ENCODE measurements at places on chromosomes 12 and 14.

DNA sequence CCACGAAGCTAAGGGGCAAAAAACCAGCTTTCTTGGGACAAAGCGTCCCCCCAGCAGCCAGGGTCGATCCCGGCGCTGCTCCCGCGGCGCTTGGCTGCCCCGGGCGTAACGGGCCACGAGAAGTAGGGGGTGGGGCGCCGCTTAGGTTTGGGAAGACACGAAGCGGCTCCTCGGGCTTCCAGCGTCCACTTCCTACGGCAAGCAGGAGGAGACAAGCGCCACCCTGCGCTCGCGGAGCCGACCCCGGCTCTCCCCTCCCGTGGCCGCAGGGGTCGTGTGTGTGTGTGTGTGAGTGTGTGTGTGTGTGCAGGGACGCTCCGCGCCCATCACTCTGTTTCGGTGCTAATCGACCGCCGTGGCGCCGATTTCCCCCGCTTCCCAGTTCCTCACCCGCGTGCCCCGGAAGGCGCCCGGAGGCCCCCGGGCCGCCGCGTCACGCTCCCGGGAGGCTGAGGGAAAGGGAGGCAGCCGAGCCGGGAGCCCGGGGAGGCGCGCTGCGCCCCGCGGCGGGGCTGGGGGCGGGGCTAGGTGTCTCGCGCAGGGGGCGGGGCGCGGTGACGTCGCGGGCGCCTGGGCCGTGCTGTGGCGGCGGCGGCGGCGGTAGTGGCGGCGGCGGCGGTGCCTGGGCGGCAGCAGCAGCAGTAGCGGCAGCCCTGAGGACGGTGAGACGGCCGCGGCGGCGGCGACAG lies at the start of gene ERC1:
Gene ERC1, plus strand, starts transcription at position 563 of the 689 bp plus-strand sequence. CDS start 36,681 bp downstream, outside the sequence.
- DNase-seq: peak; percentile 88

DNA sequence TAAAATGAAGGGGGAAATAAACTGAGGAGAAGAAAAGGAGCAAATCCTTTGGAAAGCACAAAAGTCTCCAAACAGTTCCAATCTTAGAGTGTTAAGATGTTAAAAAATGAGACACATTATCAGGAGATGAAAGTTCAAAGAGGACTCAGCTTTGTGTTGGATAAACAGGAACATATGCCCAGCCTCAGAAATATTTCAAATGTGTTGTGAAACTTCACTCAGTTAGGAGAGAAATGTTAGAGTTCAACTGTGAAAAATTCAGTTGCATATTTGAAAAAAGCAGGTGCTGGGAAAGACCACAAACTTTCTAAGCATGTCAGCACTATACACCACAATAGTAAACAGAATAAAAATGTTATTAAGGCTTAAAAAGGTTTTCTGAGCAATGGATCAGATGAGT lies 136.8 kb upstream of the PRKD1 start:
- DNase-seq: no peak

DNA sequence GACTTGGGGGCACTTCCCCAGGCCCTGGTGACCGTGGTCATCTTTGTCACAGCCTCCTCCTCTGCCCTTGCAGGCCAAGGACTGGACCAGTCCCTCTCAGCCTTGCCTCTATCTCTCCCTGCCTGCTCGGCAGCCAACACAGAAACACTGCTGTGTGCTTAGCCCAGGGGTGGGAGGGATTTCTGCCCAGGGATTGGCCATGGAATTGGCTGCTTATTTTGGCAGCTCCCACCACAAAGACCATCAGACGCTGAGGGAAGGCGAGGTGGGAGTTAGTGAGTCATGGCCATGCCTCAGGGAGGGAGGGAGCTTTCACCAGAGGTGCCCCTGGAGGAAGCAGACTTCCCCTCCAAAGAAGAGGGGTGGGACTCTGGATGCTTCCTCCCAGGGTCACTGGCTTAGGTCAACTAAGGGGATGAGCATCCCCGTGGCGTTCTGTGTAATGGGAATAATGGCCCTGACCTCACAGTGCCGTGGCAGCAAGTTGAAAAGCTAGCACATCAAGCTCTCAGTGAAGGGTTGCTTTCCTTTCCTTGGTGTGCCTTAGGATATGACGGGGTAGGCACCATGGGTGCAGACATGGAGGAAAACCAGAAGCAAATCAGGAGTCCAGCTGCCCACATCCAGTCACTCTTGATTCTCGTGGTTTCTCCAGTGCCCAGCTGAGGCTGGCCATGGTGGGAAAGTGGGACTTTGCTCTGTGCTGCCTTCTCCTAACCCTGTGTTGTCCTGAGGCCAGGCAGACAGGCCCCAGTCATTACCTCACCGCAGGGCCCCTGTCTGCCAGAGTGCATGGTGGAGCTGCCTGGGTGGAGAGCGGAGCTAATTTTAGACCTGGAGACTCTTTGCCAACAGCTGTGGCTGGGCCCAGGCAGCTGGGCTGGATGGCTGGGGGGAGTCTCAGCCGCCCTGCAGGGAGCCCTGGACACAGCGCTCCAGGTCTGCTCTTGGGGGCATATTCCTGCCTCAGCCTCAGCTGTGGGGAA lies 21.4 kb downstream of the B4GALNT3 start:
- DNase-seq: no peak

DNA sequence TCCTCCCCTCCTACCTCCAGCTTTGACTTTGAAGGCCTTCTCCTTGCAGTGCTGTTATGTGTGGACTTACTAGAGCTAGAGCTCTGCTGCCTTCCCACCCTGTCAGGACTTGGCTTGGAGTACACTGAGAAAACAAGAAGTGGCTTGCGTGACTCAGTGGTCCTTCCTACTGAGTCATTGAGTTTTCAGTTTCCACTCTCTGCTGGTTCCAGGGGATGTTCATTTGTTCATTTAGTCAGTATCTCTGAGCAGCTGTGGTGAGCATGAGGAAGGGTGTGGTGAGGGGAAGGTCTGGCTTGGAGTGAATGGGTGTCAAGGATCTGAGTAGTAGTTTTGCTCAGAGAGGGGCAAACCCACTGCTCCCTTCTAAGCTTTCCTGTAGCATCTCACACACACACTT lies 17.2 kb upstream of the ELK3 start:
- DNase-seq: peak; percentile 67

- DNase-seq: no peak
These were observed 57.0 kb downstream of the PLEKHG7 start for GRCh38 chr12:92759634-92760268.

DNA sequence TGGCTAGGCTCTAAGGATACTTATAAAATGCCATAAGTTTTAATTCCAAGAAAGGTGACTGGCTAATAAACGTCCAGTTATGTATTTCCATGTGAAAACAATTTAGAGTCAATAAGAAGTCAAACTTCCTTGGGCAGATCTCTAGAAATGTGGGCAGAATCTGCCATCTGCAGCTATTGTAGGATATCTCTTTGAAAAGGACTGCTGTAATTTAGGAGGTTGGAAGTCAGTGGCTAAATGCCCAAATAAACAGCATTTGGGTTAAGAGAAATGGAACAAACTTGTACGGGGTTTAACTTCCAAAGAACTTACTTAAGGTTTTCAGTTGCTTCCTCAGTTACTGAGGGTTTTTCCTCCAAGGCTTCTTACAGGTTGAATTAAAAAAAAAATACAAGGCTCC lies 121.6 kb downstream of the FIGNL2 start:
- no peak for DNase-seq

- DNase-seq: no peak
These were observed 256.2 kb downstream of the BCL11B start for GRCh38 chr14:99015833-99016232.

DNA sequence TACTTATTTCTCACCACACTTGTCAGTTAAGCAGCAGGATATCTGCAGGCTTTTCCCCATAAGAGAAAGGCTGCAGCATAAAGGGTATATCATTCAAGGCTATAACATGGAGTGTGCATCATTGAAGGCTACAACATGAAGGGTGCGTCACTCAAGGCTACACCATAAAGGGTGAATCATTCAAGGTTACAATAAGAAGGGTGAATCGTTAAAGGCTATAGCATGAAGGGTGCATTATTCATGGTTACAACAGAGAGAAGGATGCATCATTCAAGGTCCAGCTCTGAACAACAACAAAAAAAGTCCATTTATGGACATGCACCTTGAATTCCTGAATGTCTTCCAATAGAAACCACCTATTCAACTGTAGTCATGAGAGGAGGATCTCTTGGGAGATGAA lies 32.8 kb upstream of the LUM start:
- no peak for DNase-seq

- no peak for DNase-seq
These were observed 175.8 kb downstream of the CALM1 start for GRCh38 chr14:90572441-90573150.

DNA sequence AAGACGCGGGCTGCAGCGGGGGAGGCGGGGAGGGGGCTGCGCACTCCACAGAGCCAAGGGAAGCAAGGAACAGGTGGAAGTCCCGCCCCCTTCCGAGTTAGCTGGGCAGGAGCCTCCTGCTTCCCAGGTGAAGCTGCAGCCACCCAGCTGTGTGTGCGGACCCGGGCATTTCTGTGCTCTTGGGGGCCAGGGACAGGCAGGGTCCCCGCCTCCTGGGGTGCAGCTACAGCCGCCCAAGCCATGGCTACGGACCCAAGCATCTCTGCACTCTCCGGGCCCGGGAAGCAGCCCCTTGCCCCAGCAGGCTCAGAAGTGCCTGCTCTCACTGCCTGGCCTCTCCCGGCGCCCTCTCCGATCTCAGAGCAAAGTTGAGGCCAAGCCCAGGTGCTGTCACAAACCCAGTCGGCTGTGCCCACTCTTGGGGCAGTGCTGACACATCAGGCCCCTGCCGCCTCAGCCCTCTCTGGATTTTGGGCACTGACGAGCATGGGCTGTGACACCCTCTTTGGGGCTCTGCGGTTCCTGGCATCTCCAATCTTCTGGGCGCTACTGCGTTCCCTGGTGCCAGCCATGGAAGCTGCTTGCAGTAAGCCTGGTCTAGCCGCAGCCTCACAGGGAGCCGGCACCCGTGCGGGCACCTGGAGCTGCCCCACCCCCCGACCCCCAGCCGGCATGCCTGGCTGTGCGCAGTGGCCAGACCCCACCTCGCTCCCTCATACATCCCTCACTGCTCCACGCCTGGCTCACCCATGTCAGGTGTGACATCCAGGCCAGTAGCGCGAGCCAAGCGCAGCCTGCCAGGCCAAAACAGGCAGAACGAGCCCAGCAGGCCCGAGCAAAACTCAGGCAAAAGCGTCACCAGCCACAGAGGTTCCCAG lies 8.5 kb upstream of the MGAT4C start:
- no peak for DNase-seq

DNA sequence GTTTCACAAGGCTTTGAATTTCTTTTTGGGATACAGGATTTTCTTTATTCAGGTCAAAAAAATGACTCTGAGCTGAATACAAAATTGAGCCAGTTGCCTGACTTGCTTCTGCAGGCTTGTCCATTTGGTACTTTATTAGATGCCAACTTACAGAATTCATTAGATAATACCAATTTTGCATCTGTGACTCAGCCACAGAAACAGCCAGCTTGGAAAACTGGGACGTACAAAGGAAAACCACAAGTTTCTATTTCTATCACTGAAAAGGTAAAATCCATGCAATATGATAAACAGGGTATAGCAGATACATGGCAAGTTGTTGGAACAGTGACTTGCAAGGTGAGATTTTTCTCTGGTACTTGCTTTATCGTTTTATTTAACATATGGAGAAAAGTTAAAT lies 5.8 kb downstream of the AP5M1 start:
- no peak for DNase-seq

GRCh38 chr12:19847294-19848059 lies 408.2 kb downstream of the AEBP2 start:
- DNase-seq: no peak

DNA sequence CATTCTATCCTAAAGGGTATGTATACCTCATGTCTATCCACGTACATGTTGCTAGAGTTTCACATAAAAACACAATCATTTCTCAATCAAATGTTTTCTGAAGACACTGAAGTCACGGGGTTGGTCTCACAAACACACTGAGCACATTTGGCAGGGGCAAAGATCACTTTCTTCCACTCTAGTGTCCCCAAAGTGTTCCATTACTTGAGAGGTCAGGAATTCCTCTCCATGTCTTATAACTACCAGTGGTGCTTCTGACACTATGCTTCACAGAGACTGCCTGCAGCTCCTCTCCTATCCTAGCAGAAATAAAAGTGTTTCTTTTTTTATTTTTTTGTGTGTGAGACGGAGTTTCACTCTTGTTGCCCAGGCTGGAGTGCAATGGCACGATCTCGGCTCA lies 19.1 kb downstream of the ZFYVE1 start:
- no peak for DNase-seq

- DNase-seq: no peak
These were observed 1.6 kb upstream of the CLEC14A start for GRCh38 chr14:38257507-38257906.

- DNase-seq: no peak
These were observed 44.7 kb upstream of the SINHCAF start for GRCh38 chr12:31370531-31371255.

DNA sequence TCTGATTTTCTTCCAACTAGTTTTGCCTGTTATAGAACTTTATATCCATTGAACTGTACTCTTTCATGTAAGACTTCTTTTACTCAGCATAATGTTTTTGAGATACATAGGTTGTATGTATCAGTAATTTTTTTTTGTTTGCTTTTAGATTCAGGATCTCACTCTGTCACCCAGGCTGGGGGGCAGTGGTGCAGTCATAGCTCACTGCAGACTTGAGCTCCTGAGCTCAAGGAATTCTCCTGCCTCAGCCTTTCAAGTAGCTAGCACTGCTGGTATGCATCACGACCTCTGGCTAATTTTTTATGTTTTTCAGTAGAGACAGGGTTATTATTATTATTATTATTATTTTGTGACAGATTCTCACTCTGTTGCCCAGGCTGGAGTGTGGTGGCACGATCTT lies 65.0 kb upstream of the DDHD1 start:
- DNase-seq: no peak

DNA sequence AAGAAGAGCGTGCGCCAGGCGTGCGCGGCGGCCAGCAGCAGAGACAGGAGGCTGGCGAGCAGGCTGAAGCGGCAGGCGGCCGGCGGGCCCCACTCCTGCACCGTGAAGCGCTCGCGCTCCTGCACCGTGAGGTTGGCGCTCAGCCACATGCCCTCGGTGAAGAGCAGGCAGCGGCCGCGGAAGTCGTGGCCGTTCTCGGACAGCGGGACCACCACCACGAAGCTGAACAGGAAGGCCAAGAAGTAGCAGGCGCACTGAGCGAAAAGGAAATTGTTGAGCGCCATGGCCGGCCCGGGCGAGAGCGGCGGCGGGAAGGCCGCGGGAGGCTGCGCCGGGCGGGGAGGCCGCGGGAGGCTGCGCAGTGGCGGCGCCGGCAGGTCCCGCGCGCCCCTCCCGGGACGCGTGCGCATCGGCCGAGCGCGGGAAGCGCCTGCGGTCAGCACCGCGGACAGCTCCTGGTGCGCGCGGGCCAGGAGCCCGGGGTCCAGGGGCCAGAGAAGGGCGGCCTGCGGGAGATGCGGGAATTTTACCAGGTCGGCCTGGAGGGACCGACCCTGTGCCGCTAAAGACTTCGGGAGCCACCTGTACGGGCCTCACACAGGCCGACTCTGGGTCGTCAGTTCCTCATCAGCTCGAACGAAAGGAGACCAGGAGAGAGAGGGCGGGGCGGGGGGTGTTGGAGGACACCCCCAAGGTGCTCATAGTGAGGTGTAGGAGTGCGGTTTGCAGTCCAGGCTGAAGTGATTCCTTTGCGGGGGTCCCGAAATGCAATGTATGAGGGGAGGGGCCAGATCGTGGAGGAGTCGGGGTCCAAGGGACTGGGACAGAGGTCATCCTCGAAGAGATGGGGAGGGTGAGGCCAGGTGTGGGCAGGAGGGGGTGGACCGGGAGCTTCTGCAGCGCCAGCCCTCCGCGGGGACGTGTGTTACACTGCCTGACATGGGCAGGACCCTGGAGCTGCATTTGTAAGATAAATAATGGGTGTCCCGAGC lies at the start of gene TMEM179:
Gene TMEM179, minus strand, starts transcription at position 315 of the 992 bp plus-strand sequence. Its CDS starts 31 bp downstream, at position 284.
- DNase-seq: no peak
